Hypothalamus (tissue), 51 donors: ENCODE measurements at places on chromosomes 4 and X.

- DNase-seq, result no peak
Measured at GRCh38 chr4:176784816-176785215, 7.9 kb downstream of the VEGFC start.

GRCh38 chrX:149491812-149492211, 13.3 kb downstream of the IDS start:
- no peak for DNase-seq

DNA sequence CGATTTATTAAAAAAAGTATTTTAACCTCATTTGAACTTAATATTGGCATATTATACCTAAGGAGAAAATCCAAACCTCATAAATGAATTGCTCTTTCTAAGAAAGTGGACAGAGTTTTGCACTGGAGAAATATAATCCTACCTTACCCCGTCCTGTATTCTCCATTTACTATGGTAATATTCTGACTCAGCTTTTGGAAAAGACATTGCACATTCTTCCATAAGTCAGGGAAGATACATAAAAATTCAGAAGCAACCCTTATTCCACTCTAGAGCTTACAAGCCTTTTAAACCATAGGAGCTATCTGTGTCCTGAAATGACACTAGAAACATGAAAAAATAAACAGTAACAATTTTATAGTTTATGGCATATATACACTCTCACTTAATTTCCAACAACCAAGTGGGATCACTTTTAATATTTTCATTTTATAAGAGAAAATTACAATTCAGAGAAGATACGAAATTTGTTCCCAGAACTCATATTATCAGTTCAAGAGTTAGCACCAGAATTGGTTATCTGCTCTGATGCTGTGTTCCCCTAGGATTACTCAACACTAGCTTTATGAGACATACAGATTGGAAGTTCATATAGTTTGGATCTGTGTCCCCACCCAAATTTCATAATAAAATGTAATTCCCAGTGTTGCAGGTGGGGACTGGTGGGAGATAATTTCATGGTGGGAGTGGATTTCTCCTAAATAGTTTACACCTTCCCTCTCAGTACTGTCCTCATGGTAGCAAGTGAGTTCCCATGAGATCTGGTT, 359.4 kb downstream of the ARAP2 start:
- DNase-seq, result no peak

DNA sequence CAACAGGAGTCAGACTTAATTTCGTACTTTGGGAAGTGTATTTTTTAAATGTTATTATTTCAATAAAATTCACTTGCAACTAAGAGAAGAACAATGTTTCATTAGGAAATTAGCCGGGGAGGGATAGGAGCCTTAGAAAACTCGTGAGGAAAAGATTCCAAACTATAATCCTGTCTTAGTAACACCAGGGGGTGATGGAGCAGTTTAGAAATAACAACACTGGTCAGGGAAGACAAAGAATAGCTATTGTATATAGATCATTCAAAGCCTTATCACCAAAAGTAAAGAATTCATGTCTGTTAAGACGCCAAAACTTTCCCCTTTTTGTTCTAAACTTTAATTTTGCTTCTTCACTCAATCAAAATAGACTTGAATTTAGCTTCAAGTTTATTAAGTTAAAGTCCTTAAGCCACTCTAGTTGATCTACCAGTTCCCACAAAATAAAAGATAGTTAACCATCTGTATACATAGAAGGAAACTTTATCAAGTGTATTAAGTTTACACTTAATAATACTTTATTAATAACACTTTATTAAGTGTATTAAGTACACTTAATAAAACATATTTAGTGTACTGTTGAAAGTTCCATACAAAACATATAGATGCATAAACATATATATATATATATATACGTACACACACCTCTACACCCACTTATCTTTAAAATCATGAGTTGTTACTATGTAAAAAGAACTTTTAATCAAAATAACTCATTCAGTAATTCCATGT, 60.5 kb downstream of the ARAP2 start:
- DNase-seq, result no peak

GRCh38 chr4:2793586-2794485, 951 bp downstream of the SH3BP2 start:
- DNase-seq, result no peak

DNA sequence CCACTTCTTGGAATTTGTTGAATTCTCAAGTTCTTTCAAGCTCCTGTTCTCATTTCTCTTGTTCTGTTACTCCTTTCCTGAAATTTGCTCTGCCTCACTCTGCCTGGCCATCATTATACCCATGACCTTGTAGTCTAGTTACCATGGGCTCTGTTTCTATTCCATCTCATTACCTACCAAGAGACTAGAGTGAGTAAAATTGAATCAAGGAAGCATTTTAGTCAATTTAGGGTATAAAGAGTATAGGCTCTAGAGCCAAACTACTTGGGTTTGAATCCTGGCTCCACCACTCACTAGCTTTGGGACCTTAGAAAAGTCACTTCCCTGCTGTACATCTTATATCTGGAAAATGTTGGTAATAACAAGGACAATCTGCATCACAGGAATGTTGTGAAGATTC, 2.2 kb downstream of the ALAS2 start:
- DNase-seq, result no peak

- DNase-seq, result no peak
Measured at GRCh38 chr4:108889696-108890483, 127.0 kb upstream of the ETNPPL start.

GRCh38 chr4:101824500-101824899, 34.0 kb downstream of the BANK1 start:
- no peak for DNase-seq

DNA sequence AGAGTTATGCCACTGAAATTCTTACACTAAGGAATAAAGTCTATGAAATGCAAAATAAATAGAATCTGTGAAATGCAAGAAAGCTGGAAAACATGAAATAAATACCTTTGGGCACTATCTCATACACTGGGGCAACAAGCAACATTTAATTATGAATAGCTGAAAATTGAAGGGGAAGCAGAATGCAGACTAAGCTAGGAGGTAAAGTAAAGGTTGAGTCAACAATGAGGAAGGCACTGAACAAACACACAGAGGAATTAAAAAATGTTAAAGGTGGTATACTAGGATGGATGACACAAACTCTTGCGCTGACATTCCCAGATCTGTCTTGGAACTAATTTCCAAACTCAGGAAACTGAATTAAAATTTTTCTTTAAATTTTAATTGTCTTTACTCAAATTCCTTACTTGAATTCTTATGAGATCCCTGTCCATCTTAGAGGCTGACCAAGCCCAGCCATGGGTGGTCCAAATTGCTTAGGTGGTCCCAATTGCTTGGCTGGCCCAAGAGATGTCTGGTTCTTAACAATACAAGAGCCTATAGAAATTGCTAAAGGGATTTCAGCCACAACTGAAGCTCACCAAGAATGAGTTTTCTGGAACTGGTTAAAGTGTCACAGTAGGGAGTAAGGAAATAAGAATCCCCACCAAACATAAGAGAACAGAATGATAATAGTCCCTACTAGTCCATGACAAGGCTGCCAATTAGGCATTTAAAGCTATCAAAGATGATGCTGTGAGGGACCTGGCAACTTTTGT, 41.3 kb upstream of the ZCCHC13 start:
- DNase-seq, result no peak

DNA sequence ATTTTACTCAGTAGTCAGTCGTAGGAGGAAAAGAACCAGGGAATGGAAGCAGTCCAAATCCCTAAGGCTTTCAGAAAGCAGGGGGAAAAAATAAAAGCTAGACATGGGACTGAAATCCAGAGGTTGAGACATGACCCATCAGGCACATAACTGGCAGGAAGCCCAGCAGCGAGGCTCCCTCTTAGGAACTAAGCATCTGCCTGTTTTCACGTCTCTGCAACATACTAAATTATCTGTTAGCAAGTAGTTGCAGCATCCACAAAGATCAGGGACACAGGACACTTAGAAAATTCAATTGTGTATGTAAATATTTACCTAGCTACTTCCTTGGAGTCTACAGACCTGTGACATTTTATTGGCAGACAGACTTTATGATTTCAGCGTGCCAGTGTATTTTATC, 118.0 kb upstream of the EDNRA start:
- DNase-seq, result no peak

- no peak for DNase-seq
Measured at GRCh38 chr4:115453416-115453815, 340.0 kb upstream of the NDST4 start.

GRCh38 chr4:123353656-123354055, 42.9 kb upstream of the SPRY1 start:
- no peak for DNase-seq

DNA sequence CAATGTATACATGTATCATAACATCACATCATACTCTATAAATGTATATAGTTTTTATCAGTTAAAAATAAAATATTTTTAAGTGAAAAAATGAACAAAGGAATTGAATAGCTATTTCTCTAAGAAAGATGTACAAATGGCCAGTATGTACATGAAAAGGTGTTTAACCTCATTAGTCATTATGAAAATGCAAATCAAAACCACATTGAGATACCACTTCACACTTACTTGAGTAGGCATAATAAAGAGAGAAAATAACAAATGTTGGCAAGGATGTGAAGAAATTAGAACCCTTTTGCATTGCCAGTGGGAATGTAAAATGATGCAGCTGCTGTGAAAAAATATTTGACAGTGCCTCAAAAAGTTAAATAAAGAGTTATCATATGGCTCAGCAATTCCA, 95.5 kb downstream of the IRS4 start:
- DNase-seq, result no peak

DNA sequence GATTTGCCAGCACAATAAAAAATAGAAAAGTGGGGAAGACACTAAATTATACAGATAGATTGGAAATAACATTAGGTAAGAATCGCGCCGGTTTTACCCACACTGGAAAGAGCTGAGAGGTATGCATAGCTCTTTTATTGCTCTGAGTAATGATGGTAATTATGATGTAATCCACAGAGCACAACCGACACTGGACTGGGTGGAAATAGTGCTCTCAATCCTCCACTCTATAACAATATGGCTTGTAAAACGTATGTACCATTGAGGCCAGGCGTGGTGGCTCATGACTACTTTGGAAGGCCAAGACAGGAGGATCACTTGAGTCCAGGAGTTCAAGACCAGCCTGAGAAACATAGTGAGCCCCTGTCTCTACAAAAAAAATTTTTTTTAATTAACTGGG, 104.3 kb upstream of the RAPGEF2 start:
- no peak for DNase-seq

GRCh38 chr4:91846233-91846632, 457.5 kb upstream of the GRID2 start:
- DNase-seq, result no peak

GRCh38 chr4:137664046-137664387, 131.7 kb upstream of the PCDH18 start:
- no peak for DNase-seq

DNA sequence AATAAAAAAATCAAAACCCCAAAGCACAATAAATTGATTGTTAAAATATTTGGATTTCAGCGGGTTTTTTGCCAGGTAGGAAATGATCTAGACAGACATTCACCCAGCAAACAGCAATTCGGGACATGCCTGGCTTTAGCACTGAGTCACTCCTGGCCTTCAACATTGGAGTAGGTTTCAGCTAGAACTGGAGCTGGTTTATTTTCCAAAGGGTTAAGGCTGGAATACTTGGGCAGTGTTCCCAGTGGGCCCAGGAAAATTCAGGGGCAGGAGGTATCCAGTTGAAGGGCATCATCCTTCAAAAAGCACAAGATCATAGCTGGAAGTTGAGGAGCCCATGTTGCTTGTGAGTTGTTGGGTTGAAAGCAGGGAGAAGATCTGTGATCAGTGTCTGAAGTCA, 41.0 kb downstream of the TXLNG start:
- no peak for DNase-seq

DNA sequence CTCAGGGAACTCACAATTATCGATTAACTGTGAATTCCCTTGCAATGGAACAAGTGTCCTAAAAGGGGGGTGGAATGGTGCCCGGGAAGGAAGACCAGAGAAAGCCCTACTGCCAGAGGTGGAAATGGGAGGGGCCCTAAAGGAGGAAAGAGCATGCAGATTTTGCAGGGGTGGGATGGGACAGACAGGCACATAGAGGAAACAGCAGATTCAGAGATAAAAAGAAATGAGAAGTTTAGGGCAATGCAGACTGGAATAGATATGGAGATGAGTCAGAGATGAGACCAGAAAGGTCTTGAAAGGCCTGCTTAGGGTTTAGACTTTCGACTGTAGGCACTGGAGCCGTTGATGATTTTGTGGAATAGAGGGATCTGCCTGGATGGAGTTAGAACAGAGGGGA, 57.4 kb upstream of the PITX2 start:
- DNase-seq, result no peak

GRCh38 chr4:186472948-186473347, 82.4 kb downstream of the MTNR1A start:
- no peak for DNase-seq

- no peak for DNase-seq
Measured at GRCh38 chr4:97457253-97457652, 686.0 kb downstream of the STPG2 start.

- no peak for DNase-seq
Measured at GRCh38 chrX:119238557-119238956, 2.5 kb downstream of the PGRMC1 start.

DNA sequence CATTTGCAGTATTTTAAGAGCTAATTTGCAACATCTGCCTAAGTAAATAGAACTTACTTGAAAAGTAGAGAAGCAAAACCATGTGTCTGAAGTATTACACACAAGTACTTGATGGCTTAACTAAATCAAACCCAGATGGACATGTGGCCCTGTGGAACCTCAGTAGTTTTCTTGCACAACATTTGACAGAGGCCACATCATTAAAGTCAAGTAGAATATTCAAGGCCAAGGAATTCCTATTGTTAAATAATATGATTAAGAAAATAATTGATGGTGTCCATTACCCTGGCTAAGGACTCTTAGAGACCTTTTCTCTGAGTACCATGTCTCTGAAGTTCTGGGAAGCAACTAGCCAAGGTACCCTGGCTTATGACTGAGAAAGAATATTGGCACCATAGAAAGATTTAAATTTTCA, 135.4 kb upstream of the OTUD4 start:
- no peak for DNase-seq

GRCh38 chrX:139093201-139093600, 381.7 kb upstream of the FGF13 start:
- no peak for DNase-seq

- DNase-seq, result no peak
Measured at GRCh38 chr4:143186212-143186611, 1.5 kb downstream of the USP38 start.

DNA sequence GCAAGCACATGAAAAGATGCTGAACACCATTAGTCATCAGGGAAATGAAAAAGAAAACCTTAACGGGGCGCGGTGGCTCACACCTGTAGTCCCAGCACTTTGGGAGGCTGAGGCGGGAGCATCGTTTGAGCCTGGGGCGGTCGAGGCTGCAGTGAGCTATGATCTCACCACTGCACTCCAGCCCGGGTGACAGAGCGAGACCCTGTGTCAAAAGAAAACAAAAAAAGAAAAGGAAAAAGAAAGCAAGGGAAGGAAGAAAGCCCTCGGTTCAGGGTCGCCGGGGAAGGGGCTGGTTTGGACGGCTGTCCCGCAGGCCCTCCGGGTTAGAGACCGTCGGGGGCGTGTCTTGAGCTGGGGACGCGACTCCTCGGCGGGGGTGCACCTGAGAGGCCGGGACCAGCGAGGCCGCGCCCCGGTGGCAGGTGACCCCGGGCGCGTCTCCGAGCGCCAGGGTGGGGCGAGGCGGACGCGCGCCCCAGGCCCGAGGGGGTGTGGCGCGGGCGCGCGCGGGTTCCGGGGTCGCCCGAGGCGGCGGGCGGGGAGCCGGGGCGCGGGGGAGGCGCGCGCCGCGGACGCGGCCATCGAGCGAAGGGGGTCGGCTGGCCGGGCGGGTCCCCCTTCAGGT, 478 bp upstream of the PLXNA3 start:
- no peak for DNase-seq

- no peak for DNase-seq
Measured at GRCh38 chrX:26026179-26026578, 112.0 kb upstream of the MAGEB18 start.
